Colonic mucosa (tissue), 4 donors: ENCODE measurements at places on chromosomes 11 and 22. TPM values are rescaled to one million over a fixed set of nuclear protein-coding genes. Genes with fewer than 3 reads are reported as not detected.

BAIAP2L2 gene
- total RNA-seq, result 76.6 TPM

ZNF215 gene
- 3.6 TPM for total RNA-seq

- H3K36me3 ChIP-seq, result no peaks in the 10 kb centered on the region
- no peak overlapping the region for H3K27ac ChIP-seq
- H3K4me1 ChIP-seq, result no peaks in the 10 kb centered on the region
These were observed 2.1 kb downstream of the SSTR3 start for GRCh38 chr22:37210041-37210803.

GRCh38 chr11:19879307-19880087, 166.9 kb downstream of the NAV2 start:
- H3K4me3 ChIP-seq, result no peak overlapping the region
- H3K27ac ChIP-seq, result no peak overlapping the region
- H3K4me1 ChIP-seq, result no peaks in the 10 kb centered on the region
- DNase-seq, result no peak

GRCh38 chr11:18265949-18266348, at the start of gene SAA1:
SAA1 (plus strand) TSS chr11:18266264; CDS start chr11:18266888, 624 bp downstream.
- no peak within 1 kb of the TSS for H3K27ac ChIP-seq
- DNase-seq, result no peak
- no peaks in the 10 kb centered on the region for H3K27me3 ChIP-seq
- no peaks in the 10 kb centered on the region for H3K4me1 ChIP-seq

- H3K36me3 ChIP-seq, result no peaks in the 10 kb centered on the region
- no peak overlapping the region for H3K4me3 ChIP-seq
- no peaks in the 10 kb centered on the region for H3K4me1 ChIP-seq
- no peak overlapping the region for H3K27ac ChIP-seq
These were observed 295.6 kb downstream of the DDX10 start for GRCh38 chr11:108960501-108960900.
